Activated gamma-delta T cell treated with anti-CD3 and anti-CD28 coated beads, Interleukin-2, amount 50 U/mL, for 16 hours (primary cell): ENCODE measurements at places on chromosomes 1 and 21.

DNA sequence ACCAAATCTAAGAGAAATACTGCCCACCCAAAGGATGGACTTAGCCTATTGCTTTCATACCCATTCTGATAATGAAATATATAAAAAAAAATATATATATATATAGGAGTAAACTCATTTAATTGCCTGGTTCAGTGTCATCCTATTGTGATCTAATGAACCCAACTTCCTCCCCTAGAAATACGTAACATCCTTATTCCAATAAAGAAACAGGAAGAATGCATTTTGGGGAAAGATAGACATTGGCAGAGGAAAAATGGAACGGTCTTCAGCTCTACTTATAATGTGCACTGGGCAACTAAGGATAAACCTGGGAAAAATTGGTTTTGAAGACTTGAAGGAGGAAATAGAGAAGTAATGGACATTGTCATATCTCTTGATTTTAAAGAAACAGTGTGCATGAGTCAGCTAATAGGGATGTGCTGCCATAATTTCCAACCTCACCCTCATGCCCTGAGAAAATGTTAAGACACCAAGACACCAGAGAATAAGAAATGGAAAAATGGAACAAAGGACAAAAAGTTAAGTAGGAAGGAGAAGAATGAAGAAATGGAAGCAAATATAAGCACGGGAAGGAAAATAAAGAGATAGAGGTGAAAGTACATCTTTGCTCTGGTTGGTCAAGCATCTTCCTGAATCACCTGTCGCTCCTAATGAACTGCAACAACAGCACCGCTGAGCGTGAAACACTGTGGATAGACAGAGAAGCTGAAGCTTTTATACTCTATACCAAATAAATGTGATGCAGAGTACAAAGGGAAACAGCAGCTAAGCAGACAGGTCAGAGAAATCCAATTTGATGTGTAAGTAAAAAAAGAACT lies 5.4 kb downstream of the UBR4 start:
- DNase-seq, result no peak

GRCh38 chr21:33443194-33443593 lies 36.6 kb downstream of the TMEM50B start:
- no peak for DNase-seq

DNA sequence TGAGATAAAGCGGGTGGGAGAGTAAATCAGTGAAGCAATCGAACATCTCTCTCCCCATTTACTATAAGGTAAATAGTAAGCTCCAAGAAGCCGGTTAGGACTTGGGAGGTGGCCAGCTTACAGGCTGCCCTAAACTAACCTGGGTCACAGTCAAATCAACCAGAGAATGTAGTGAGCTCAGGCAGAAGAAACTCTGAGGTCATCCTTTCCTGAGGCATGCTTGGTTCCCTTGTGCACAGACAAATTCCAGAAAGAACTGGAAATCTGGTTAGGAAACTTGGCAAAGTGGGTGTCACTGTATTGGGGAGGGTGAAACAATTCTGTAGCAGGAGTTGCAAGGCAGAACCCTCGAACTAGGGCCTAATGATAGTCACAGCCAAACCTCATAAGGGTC lies 72.5 kb downstream of the NTMT2 start:
- no peak for DNase-seq

DNA sequence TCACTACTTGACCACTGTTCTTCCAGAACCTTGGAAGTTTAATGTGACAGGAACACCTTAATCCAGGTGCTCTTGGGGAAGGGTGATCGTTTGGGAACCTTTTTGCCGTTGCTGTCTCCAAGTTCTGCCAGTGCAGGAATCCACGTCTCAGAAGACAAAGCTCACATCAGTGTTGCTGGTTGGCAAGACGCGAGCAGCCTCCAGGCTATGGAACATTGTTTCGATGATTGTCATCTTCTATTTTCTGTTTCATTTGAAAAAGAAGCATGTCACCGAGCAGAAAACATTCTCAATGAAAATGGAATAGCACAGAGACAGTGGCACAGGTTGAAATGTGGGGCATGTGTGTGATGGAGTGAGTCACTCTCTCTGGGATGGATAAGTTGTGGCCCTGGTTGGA lies 11.7 kb downstream of the STUM start:
- no peak for DNase-seq

DNA sequence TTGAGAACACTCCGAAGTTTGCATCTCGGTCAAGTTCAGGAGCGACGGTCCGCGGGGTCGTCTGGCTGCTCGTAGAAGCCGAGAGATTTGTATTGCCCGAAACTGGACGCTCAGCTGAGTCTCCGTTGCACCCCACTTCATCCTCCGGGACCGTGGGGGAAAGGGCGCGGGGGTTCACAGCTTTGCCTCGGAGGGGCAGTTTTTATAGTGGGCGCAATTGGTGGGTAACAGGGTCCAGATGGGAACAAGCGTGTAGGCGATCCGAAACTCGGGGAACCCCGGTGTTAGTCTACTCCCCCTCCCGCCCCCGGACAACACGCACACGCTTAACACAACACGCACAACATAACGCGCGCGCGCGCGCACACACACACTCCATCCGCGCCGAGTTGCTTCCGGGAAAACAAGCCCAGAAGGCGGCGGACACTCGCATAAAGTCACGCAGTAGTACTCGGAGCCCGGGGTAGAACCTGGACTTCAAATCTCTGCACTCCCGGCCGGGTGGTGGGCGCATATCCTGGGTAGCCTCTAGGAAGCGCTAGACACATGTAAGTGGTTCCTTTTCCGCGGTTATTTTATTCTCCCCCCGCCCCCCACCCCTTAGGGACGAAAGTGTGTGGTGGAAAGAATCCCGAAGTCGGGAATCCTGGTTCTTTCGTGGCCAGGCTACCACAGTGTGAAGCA lies 1.1 kb upstream of the JUN start:
- peak; percentile 77 for DNase-seq

DNA sequence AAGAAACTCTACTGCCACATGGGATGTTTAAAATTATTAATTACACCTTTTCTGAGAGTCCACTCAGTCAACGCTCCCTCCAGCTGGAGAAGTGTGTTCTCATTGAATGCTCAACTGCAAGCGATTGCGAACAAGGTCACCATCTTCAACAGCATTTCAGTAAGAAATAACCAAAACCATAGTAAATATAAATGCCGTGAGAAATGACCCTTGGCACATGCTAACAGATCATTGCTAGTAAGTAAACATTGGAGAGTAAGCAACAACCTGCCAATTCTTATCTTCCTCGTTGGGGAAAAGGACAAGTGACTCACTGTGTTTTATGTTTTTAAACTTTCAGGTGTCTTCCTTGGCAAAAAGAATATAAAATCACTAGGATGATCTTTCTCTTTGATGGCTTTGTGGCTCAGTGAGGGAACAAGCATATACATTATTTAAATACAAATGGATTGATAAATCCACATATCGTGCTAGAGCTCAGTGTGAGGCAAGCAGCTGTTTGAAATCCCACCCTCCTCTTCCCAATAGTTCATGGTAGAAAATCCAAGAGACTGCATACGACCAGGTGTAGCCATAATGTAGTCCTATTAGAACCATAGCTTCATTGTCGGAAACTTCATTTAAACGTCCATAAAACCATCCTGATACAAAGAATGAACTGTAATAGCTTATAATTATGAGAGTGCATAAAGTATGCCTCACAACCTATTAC lies 214.6 kb downstream of the GRIK1 start:
- no peak for DNase-seq

- no peak for DNase-seq
Measured at GRCh38 chr1:204094856-204095634, 22.1 kb downstream of the SOX13 start.

DNA sequence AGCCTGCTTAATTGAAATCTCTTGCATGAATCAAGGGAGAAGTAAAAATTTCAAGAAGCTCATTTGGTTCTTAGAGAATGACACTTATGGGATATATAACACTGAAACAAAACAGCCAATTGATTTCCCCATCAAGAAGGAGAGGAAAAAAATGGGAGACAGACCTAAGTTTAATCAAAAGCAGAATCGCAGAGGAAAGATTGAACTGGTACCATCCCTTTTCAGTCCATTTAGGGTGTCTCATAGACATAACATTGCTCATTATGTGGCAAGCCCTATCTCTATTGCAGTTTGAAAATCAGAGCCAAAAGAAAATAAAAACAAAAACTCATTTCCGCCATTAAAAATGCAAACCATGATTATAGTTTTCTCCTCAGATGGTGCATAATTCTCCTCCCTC lies 119.6 kb downstream of the AK5 start:
- no peak for DNase-seq

DNA sequence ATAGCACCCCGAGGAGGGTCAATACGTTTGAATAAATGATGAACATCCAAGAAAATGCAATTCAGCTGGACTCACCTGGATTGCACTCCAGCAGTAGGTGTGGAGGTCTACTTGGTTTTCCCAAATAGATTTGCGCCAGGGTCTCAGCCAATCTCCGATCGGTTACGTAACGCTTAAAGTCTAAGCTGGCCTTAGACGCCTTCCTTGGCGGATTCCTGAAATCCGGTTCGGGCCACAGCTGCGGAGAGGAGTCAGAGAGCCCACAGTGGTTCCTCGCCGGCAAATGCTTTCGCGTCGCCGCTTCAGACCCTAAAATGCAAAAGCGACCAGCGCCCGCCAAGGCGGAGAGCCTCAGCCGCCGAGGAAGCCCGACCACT lies 322 bp downstream of the TFB2M start:
- no peak for DNase-seq

GRCh38 chr1:76784502-76784901 lies 82.8 kb upstream of the ST6GALNAC5 start:
- DNase-seq, result no peak

- peak; percentile 9 for DNase-seq
Measured at GRCh38 chr1:117060441-117061317, 553 bp downstream of the TTF2 start.

GRCh38 chr1:231206856-231207255 lies 34.2 kb upstream of the GNPAT start:
- DNase-seq, result no peak

GRCh38 chr1:96962216-96962615 lies 240.6 kb downstream of the PTBP2 start:
- DNase-seq, result no peak

DNA sequence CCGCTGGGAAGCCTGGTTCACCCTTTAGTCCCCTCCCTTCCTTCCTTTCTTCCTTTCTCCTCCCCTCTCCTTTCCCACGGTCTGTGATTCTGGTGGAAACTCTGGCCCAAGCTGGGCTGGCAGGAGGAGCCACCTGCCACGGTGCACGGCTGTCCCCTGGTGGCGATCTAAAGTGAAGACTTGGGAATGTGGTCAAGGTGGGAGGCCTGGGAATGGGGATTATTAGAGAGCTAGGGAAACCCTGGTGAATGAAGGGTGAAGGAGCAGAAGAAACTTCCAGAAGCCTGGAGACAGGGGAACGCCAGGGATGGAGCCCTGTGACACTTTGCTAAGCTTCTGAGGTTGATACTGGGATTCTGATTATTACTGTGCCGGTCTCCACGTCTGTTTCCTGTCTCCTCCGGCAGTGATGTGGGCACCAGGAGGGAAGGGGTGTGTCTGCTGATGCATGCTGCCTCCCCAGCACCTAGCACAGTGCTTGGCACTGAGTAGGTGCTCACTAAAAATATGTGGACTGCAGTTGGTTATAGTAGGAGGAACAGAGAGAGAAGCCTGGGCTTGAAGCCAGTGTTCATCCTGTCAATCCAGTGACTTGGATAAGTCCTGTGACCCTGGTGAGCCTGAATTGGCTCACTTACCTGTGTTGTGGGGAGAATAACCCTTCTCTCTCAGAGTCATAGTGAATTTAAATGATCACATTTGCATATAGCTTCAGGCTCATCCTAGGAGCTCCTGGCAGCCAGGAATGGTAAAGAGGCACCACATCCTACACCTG lies 71.2 kb upstream of the NBPF3 start:
- peak; percentile 34 for DNase-seq

DNA sequence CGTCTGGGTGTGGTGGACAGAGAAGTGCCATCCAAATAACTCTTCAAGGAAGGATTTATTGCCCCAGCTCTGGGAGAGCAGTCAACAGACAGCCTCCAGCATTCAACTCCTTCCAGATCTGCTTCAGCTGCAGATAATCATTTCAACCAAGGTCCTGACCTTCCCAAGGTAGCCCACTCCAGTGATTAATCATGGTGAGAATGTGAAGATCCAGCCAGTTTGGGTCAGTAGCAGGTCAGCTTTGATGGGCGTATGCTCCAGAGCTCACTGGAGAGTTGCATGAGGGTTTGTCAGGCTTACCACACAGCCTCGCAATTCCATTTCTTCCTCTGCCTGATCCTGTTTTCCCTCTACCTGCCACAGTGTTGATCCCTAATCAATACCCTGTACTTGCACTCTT lies 214.5 kb upstream of the ZRANB2 start:
- no peak for DNase-seq

DNA sequence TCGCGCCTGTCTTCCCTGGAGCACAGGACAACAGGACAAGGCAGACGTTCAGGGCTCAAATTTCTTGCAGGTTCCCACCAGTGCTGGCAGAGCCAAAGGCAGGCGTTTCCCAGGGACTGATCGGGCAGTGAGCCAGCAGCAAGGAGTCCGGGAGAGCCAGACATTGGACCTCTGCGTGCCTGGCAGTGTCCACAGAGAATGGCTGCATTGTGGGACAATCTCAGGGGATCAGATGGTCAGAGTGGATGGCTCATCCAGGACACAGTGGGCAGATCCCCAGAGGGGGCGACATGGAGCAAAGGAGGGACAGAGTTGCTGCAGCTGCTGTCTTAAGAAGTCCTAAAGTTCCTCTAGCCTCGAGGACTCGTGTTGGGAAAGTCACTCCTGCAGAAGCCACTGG lies 4.6 kb downstream of the TMEM63A start:
- no peak for DNase-seq

DNA sequence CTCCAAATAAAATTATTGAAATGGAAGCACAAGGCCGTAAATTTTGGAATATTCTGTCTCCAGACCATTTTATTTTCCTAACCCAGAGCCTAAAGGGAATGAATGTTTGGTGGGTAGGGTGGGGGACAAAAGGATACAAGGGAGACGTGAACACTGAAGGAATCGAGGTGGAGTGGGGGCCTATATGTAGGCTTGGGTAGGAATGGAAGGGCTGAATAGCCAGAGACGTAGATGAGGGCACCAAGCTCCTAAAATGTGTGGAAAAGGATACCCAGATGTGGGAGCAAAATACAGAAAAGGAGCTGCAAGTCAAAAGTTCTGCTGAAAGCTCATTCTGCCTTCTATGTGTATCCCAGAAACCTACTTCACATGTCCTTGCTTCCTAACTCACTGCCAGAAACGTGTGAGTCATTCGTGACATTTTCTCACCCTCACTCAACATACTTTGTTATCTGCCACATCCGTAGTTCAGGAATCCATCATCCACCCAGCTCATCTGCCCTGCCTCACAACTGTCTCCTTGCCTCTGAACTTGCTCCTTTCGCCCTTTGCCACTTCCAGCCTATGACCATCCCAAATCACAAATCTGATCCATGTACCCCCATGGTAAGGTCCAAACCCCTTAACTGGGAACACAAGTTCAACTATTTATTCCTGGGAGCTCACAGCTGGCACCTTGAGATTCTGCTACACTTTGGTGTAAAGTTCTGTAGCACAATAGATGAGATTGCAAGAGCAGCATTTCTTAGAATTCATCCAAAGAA lies 84.1 kb upstream of the PRDX6 start:
- DNase-seq, result no peak

- no peak for DNase-seq
Measured at GRCh38 chr1:56910441-56910985, 55.3 kb downstream of the C8B start.

GRCh38 chr1:8398677-8399076 lies 80.8 kb downstream of the SLC45A1 start:
- no peak for DNase-seq

- no peak for DNase-seq
Measured at GRCh38 chr1:93702828-93703183, 21.2 kb upstream of the BCAR3 start.
